ENCODE measurements at places on chromosomes 2 and 18. TPM values are rescaled to one million over a fixed set of nuclear protein-coding genes. Genes with fewer than 3 reads are reported as not detected.

EMX1 gene
- 2.4 TPM for polyA plus RNA-seq

GRCh38 chr18:63346480-63347183, 20.4 kb downstream of the KDSR start:
- H3K27ac ChIP-seq, result no peak overlapping the region
- H3K4me3 ChIP-seq, result no peak overlapping the region
- H3K27me3 ChIP-seq, result no peaks in the 10 kb centered on the region
- DNase-seq, result no peak
- peaks cover 59% of the 10 kb centered on the region for H3K36me3 ChIP-seq
- H3K4me1 ChIP-seq, result no peaks in the 10 kb centered on the region

DNA sequence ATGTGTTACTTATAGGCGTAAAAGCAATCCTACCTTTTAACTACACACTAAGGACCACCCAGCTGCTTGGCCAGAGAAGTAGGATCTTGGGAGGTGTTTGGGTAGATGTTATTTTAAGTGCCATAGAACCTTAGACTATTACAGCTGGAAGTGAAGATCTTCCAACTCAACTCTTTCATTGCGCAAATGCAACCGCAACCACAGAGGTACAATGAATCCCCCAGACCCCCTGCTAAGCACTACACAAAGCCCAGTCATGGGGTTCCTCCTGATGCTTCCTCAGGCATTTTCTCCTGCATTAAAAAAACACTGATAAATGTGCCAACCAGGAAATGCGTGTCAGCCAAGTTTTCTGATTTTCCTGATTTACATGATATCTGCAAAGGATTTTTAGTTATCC, 246.0 kb downstream of the LRRTM1 start:
- no peaks in the 10 kb centered on the region for H3K36me3 ChIP-seq
- H3K4me1 ChIP-seq, result peaks cover 20% of the 10 kb centered on the region
- H3K27me3 ChIP-seq, result no peaks in the 10 kb centered on the region
- DNase-seq, result no peak

GRCh38 chr2:210617732-210618330, 61.4 kb downstream of the CPS1 start:
- H3K27ac ChIP-seq, result no peak overlapping the region
- H3K4me3 ChIP-seq, result no peak overlapping the region
- DNase-seq, result no peak
- no peaks in the 10 kb centered on the region for H3K4me1 ChIP-seq
- H3K36me3 ChIP-seq, result no peaks in the 10 kb centered on the region

LRRTM1 gene
- 4.6 TPM for polyA plus RNA-seq

ELOA2 gene
- not detected for polyA plus RNA-seq

ONECUT2 gene
- polyA plus RNA-seq, result 0.22 TPM

Measured in H1 (cell line).